ENCODE measurements at places on chromosomes 2 and 18. TPM values are rescaled to one million over a fixed set of nuclear protein-coding genes. Genes with fewer than 3 reads are reported as not detected.

Gene CDH7
- not detected for total RNA-seq

Gene C2orf66
- total RNA-seq: not detected

Gene SLC11A1
- not detected for total RNA-seq

GRCh38 chr2:126751477-126751876 lies 95.5 kb downstream of the GYPC start:
- no peaks in the 10 kb centered on the region for H3K4me1 ChIP-seq
- no peak for DNase-seq
- no peak overlapping the region for H3K27ac ChIP-seq
- no peak overlapping the region for H3K4me3 ChIP-seq

GRCh38 chr2:28251337-28251736 lies 141.3 kb upstream of the FOSL2 start:
- no peak overlapping the region for H3K27ac ChIP-seq
- H3K36me3 ChIP-seq: no peaks in the 10 kb centered on the region
- peaks cover 12% of the 10 kb centered on the region for H3K4me1 ChIP-seq
- no peaks in the 10 kb centered on the region for H3K27me3 ChIP-seq
- DNase-seq: no peak
